ENCODE measurements at places on chromosomes 7 and 10.

GRCh38 chr7:88095-88926 is 104.1 kb upstream of the FAM20C start:
- DNase-seq, result no peak

DNA sequence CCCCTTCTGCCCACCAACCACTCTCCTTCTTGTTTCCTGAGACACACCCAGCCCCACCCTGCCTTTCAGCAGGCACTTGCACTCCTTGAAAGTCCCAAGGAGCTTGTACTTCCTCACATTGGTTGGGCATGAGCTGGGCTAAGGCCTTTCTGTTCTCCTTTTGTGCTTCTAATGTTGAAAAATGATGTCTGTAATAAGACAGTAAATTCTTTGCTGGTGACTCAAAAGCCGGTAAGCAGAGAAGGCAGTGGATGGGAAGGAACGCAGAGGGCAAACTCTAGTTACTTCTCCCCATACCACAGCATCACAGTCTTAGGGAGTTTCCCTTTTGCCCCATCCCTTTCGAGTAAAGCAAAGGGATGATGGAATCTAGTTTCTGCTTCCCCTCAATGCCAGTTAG is 185.6 kb downstream of the PLXNA4 start:
- peak; percentile 48 for DNase-seq

DNA sequence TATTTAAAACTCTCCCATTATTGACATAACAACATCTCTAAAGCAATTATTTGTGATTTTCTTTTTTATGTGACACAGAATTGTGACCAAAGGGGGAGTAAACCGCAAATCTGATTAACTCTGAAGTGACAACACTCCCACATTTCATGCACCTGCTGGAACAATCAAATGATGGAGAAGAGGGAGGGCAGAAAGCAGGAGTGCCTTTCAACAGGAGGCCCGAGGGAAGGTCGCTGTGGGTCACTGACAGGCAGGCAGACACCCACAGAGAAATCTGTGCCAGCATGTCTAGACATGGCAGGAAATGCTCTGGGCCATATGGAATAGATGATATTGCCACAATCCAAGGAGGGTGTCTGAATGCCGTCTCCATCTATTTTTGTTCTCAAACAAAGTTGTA is 247.3 kb downstream of the DOCK4 start:
- DNase-seq, result no peak

GRCh38 chr10:106925191-106925590 is 239.3 kb downstream of the SORCS1 start:
- DNase-seq, result no peak

- DNase-seq, result no peak
Observed at GRCh38 chr10:113641702-113642101, 22.1 kb downstream of the NRAP start.

DNA sequence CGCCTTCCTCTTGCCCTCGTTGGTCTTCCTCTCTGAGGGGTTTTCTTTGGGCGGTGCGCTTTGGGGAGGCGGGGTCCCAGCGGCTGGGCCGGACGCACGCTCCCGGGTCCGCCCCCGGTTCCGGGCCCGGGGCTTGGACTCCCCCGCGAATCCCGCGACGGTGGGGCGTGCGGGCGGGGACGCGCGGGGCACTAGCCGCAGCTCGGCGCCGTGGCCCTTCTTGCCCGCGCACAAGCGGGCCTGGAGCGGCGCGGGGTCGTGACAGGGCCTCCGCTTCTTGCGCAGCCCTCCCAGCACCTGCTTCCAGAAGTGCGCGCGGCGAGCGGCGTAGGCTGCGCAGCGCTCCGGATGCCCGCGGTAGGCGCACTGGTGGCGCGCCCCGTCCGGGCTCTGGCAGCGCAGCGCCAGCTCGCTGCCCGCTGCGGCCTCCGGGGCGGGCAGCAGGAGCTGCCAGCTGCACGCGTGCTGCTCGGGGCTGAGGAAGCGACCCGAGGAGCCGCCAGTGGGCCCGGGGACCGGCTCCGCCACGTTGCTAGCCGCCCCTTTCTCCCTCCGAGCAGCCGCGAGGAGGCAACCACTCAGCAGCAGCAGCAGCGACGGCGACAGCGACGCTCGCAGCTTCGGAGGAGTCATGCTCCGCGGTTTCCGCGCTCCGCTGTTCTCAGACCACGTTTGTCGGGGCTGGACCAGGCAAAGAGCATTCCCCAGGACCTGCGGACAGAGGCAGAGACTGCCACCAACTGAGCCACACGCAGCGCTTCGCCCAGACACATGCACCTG is 759 bp downstream of the FGFBP3 start:
- DNase-seq, result peak; percentile 81

DNA sequence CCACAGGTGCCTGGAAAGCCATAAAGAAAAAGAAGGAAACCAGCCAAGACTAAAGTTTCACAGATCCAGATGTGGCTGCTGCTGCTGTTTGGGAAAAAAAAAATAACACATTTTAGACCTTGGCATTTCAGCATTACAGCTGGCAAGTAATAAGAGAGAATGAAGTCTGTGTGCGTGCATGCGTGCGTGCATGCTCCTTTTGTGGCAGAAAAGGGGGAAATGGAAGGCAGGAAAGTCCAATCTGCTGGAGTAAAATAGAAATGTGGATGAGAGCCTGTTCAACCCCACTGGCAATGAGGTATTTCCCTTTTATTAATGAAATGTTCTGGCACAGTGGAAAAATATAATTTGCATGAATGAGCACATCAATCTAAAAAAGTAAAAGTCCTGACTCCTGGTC is 137.0 kb upstream of the SEMA3A start:
- DNase-seq, result no peak

- DNase-seq, result no peak
Observed at GRCh38 chr10:91164520-91165065, 55.9 kb upstream of the PCGF5 start.

GRCh38 chr7:29809533-29810155 is 3.3 kb downstream of the WIPF3 start:
- DNase-seq, result no peak

DNA sequence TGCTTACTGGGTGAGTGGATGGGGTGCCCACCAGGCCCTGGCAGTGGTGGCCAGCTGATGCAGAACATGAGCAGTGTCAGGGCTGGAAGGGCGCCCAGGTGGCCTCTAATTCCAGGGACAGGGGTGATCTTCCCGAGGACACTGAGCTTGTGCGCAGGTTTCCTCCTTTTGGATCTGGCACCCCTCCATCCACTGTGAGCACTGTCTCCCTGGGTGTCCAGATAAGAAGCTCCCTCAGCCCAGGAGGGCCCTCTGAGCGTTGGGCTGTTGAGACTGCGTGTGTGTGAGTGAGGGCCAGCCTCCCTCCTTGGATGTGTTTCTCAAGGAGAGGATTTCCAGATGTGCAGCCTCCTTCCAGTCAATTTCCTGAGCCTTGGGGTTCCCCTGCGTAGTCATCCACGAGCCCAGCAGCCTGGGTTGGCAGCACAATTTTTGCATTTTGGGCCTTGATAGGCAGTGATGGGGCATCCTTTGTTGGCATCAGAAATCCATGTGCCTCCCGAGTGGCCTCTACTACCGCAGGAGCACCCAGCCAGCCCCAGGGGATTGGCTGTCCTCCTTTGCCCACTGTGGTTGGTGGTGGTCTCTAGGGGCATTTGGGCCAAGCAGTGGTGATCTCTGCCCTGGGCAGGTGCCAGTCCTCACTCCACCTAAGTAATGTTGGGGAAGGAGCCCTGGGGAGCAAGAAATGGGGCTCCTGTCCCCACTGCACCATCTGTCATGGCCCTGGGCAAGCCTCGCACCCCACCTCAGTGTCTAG is 20.9 kb upstream of the BTBD16 start:
- no peak for DNase-seq

- DNase-seq, result no peak
Observed at GRCh38 chr7:30894866-30895605, 16.6 kb upstream of the AQP1 start.

DNA sequence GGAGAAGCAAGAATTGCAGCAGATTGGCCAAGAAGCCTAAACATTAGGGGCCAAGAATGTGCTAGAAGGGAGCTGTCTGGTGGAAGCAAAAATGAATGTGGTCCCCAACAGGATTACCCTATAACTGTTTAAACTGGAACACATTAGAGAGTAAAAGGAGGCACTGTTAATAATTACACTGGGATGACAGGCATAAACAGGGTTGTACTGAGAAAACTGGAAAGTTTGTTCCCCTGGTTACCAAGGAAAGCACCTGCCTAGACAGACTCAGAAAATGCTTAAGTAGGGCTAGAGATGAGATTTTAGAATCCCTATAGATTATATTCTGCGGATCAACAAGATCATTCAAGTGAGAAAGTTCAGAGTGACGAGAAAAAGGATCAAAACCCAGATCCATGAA is 100.8 kb downstream of the CTTNBP2 start:
- DNase-seq, result no peak

DNA sequence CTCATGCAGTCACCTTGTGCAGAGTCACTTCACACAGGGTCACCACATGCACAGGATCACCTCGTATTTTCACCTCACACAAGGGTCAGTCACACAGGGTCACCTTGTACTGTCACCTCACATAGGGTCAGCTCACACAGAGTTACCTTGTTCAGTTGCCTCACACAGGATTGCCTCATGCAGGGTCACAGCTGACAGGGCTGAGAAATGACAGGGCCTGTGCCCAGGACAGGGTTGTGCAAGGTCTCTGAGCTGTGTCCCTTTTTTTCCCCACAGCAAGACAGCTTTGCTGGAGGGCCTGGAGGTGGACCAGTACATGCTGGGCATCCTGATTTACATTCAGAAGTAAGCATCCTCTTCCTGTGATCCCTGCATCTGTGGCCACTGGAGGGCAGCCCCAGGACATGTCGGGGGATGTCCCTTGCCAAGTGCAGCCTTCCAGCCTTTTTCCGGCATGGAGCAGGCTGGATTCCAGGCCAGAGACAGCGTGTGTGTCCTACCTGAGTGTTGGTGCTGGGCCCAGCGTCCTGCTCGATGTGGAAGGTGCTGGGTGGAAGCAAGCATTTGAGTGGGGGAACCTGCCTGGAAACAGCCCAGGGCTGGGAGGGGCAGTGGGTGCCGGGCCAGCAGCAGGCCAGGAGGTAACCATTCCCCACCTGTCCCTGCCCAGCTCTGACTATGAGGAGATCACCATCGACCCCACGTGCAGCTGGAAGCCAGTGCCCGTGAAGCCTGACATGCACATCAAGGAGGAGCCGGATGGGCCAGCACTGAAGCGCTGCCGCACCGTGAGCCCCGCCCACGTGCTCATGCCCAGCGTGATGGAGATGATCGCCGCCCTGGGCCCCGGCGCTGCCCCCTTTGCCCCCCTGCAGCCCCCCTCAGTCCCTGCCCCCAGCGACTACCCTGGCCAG is 16.3 kb downstream of the ZMIZ2 start:
- no peak for DNase-seq

- no peak for DNase-seq
Observed at GRCh38 chr7:130084037-130084875, 13.9 kb downstream of the KLHDC10 start.

GRCh38 chr7:30659312-30659711 is 22.9 kb downstream of the CRHR2 start:
- DNase-seq, result peak; percentile 48

- peak; percentile 52 for DNase-seq
Observed at GRCh38 chr10:12235116-12235694, 39.2 kb downstream of the CDC123 start.

DNA sequence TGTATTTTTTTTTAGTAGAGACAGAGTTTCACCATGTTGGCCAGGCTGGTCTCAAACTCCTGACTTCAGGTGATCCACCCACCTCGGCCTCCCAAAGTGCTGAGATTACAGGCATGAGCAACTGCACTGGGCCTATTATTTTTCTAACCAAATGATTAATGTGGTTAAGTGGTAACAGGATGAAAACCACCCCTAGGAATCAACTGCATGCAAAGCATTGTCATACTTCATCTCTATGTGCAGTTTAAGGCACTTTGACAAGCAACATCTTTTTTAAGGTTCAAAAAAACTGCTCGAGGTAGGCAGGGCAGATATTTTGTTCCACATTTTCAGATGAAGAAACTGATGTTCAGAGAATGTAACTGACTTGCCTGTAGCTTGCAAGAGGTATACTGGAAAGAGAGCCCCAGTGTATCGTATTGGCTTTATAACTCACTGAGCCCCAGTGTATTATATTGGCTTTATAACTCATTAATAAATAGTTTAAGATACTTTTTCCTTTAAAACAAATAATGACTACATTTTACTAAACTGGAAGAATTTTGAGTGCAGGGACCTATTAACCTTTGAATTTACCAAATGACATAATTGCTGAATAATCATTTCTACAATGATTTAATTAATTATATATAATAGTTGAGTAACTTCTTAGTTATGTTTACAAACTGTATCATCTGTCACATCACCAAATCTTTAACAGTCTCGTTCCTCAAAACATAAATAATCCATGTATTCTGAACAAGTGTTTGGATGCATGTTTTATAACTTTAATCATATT is 38.1 kb downstream of the RTKN2 start:
- DNase-seq, result no peak

DNA sequence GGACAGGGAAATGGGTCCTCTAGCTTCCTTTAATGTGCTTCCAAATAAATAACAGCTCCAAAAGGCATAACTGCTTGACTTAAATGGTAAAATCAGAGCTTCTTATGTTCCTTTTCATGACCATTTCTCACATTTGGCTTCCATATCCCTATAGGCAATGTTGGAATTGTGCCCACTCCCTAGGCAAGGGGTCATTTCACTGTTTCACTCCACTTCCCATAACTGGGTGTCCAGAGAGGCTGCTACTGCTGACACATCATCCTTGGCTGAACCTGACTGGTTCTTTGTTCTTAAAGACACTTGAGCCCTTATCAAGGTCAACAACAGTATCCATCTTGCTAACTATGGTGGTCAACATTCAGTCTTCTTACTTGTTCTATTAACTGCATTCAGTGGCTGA is 37.1 kb downstream of the PRTFDC1 start:
- no peak for DNase-seq

DNA sequence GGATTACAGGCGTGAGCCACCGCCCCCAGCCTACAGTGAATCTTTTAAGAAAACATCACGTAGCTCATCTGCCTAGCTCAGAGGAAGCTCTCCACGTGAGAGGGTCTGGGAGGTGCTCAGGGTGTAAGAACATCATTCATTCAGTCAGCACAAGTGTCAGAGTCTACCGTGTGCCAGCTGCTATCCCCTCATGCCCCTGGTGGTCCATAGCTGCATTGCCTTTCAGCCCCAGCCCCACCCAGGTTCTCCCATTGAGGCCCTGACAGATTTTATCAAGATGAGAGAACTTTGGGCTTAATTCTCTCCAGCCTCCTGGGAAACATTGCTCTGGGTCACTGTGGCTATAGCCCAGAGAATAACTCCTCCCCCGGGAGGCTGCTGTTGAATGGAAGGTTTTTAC is 45.1 kb downstream of the ZNF503 start:
- DNase-seq, result no peak

- DNase-seq, result no peak
Observed at GRCh38 chr7:26944501-26945358, 80.3 kb upstream of the SKAP2 start.

DNA sequence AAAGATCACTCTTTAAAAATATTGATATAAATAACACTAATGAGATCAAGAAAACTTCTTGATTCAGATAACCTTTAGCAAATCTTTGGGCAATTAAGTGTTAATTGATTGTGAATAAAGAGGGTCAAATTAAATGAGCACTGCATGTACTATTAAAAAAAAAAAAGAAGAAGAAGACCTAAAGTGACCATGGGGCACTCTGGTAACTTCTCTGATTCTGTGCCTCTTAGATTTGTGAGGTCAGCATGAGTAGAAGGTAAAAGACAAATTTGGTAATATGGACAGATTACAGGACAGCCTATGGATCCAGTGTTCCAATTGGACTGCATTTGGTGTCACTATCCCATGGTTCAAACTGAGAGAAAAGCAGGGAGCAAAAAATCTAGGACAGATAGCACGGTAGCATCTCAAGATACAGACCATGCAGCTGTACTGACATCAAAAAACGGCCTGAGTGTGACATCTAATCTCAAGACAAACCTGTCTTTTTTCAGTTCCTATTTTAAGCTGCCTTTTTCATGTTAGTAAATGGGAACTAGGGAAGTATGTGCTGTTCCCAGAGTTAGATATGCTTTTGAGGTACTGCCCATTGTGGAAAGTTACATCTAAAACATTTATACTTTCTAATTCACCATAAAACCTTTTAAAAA is 128.0 kb downstream of the KCND2 start:
- no peak for DNase-seq
